ENCODE measurements at places on chromosomes 7 and 10.

GRCh38 chr7:122677149-122677548 is 21.8 kb downstream of the RNF133 start:
- DNase-seq, result no peak

- DNase-seq, result no peak
Measured at GRCh38 chr10:27743877-27744801, 1.5 kb downstream of the MKX start.

GRCh38 chr7:29598613-29599012 is 35.0 kb downstream of the PRR15 start:
- DNase-seq, result no peak

DNA sequence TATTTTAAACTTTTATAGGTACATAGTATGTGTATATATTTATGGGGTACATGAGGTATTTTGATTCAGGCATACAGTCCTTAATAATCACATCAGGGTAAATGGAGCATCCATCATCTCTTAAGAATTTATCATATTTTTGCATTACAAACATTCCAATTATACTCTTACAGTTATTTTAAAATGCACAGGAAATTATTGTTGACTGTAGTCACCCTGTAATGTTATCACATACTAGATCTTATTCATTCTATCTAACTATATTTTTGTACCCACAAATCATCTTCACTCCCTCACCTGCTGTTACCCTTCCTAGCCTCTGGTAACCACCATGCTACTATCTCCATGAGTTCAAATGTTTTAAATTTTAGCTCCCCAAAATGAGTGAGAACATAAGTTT is 56.3 kb upstream of the FAM3C start:
- no peak for DNase-seq

- DNase-seq, result no peak
Measured at GRCh38 chr10:83801983-83802382, 337.3 kb upstream of the GHITM start.

DNA sequence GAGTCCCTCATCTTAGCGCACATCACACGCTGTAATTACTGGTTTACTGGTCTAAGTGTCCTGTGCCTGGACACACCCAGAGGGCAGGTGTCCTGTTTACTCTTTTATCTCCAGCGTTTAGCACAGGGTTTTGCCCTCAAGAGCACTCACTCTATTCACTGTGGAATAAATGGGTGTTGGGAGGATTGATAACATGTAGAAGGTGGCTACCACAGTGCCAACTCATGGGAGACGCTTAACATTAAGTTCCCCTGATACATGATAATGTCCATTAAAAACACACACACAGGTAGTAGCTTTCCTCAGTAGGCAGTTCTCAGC is 96.1 kb upstream of the EFCAB10 start:
- no peak for DNase-seq

GRCh38 chr10:71860243-71861029 is 9.4 kb upstream of the PSAP start:
- DNase-seq, result peak; percentile 98

DNA sequence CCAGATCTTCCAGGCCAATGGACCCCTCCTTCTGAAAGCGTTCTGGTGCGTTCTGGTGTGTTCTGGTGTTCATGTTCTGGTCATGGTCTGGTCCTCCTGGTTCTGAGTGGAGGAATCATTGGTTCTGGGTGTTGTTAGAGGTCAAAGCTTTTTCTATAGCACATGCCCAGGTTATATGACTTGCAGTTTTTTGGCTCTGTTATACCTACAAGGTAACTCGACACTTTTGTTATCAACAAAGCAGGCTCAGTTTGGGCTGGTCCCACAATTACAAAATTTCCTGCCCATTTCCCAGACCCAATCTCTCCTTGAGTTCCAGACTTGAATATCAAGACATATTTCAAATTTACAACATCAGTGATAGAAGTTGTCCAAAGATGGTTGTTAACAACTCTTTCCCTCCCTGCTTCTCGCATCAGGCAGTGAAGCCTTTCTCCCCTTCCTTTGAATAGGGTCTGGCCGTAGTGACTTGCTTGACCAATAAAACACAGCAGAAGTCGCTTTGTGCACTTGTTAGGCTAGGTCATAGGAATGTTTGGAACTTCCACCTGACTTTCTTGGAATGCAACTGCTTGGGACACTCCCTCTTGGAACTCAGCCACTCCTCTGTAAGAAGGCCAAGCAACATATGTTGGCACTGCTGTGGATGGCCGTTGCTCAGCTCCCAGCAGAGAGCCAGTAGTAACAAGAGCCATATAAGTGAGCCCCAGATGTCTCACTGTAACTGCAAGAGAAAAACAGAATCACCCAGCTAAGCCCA is 83.1 kb upstream of the STEAP1B start:
- no peak for DNase-seq

DNA sequence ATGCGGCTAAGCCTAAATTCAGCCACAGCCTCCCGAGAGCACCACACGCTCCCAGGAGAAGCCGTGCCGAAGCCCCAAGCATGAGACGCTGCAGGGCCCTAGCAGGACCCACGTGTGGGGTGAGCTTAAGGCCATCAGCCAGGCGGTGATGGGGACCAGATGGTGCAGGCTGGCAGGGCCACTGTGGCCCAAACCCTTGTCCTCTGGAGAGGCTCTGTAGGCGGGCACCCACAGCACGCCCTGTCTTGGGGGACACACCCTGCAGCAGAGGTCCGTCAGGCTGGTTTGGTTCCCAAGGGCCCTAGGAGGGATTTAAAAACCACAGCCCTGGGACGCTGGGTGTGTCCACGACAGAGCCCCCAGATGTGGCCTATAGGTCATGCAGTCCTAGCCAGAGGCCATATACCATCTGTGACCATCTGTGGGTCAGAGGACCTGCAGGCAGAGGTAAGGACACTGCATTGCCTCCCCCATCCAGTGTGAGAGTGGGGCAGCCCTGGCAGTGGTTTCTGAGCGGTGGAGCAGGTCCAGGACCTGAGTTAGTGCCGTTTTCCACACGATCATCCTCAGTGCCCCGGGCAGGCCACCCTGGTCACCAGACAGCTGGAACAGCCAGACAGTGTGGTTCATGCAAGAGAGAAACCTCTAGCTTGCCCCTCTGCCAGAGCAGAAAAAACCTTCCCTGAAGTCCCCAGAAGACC is 39.6 kb upstream of the INPP5A start:
- no peak for DNase-seq

DNA sequence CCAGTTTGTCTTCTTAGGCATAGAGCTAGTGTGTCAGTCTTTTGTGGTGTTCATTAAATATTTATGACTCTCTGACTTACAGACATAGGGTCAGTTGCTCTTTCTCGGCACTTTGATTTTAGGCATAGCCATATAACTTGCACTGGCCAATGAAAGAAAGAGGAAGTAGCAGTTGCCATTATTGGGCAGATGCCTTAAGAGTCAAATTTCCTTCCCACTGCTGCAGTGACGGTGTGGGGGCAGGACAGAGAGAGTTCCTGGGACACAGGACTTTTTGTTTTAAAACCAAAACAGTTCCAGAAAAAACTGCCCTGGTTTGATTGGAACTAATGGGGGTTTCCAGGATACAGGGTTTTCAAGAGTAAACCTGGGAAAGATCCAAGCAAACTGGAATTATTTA is 60.2 kb upstream of the PHF14 start:
- no peak for DNase-seq

GRCh38 chr7:22216309-22216708 is 140.6 kb downstream of the RAPGEF5 start:
- DNase-seq, result no peak

GRCh38 chr10:553233-553632 is 136.2 kb downstream of the DIP2C start:
- no peak for DNase-seq

GRCh38 chr7:13981070-13981469 is 8.4 kb downstream of the ETV1 start:
- DNase-seq, result peak; percentile 42

GRCh38 chr7:80040752-80041151 is 93.9 kb upstream of the GNAI1 start:
- no peak for DNase-seq

DNA sequence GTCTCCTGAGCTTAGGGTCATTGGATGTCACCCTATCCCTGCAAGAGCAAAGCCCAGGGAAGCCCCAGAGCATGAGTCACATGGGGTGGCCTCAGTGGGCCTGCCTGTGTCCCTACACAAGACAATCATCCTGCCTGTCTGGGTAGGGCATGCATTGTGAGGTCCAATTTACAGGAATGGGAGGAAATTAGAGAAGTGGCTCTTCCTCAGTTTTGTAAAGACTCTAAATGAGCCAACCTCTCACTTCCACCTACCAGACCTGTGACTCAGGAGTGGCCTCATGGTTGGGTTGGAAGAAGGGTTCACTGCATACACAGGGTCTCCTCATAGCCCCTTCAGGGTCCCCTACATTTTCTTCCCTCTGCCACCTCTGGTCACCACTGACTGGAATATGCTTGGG is 43.6 kb upstream of the SMNDC1 start:
- no peak for DNase-seq

- DNase-seq, result no peak
Measured at GRCh38 chr7:36880108-36880507, 155.8 kb upstream of the AOAH start.

GRCh38 chr7:150358988-150359621 is 9.5 kb upstream of the REPIN1 start:
- no peak for DNase-seq

- no peak for DNase-seq
Measured at GRCh38 chr10:75950307-75950706, 518.9 kb downstream of the LRMDA start.

Measured in pons (tissue), 1 donor.